Calu3 (cell line): ENCODE measurements at places on chromosomes 12 and 14.

- no peak for DNase-seq
Observed at GRCh38 chr14:89162586-89162985, 254.4 kb downstream of the FOXN3 start.

DNA sequence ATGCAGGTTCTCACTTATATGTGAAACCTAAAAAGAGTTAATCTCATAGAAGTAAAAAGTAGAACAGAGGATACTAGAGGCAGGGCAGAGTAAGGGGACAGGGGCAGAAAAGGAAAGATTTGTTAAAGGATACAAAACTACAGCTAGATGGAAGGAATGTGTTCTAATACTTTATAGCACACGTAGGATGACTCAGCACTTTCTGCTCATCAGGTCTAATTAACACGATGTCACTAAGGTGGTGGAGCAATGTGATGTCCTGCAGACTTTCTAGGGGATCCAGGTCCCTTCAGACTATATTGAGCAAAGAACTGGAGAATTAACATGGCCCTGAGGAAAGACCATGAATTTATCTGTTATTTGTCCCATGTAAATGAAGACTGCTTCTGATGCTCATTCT, 80.8 kb upstream of the CMKLR1 start:
- no peak for DNase-seq

DNA sequence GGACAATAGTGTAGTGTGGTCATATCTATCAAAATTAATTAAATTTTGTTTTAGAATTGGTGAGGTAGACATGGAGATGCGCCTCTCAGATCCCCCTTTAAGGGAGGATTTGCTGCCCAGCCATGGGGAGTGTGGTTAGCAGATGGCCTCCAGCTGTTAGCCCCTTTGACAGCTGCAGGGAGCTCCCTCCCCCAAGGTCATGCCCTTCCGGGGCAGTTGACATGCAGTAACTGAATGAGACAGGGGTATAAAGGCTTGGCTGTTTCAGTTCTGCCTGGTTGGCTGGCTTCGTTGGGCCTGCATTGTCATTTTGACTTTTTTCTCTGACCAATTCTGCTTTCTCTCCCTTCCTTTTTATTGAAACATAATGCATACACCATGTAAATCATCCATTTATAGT, 291.5 kb upstream of the SRRM4 start:
- DNase-seq = no peak

DNA sequence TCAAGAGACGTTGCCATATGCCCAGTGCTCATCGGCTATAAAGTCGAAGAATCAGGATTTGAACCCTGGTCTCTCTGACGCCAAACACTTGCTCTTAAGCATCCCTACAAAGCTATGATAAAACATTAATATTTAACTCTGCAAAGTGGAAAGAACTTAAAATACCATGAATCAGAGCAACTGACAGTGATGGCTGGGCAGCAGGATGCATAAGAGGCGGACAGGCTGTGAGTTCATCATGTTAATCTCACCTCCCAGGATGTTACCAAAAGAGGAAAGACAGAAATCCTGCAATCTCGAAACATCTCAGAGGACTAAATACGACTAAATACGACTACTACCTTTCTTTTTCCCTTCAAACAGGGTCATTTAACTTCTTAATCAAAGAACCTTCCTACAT, 5.8 kb downstream of the DICER1 start:
- no peak for DNase-seq

GRCh38 chr12:14264778-14265177, 100.7 kb upstream of the ATF7IP start:
- DNase-seq = no peak

GRCh38 chr12:11695321-11695720, 45.8 kb downstream of the ETV6 start:
- no peak for DNase-seq

DNA sequence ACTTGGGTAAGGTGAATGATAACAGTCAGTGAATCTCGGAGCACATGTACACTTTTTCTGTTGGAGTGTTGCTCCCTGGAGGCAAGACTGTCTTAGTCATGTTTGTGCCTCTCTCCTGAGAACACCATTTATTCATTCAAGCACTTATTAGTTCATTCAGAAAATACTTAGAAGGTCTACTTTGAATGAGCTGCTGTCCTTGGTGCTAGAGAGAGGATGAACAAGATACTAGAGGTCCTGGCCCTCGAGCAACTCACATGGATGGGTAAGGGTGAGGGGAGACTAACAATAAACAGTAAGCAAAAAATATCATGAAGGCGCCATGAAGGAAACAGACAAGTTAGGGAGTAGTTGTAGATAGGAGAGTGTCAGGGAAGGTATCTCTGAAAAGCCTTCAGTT, 17.1 kb upstream of the SAMD4A start:
- DNase-seq = no peak
